A172 (cell line): ENCODE measurements at places on chromosomes 5 and 9. TPM values are rescaled to one million over a fixed set of nuclear protein-coding genes. Genes with fewer than 3 reads are reported as not detected.

The COL5A1 gene
- 185 and 205 TPM in 2 replicates for total RNA-seq

DNA sequence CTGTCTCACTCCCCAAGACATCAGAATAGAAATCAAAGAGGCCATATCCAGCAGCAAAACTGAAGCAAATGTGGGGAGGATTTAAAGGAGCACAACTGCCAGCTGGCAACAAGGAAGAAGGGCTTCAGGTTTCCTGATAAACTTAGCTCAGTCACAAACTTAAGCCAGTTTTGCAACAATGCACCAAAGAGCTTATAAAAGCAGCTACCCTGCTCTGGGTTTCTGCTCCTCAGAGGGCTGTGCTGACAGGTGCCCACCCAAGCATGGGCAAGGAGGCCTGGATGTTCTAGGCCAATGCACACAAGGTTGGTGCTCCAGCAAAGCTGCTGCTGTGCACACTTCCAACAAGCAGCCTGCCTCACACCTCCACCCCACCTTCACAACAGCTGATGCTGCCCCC, 132.9 kb downstream of the SIL1 start:
- no peak for DNase-seq

GRCh38 chr5:139698490-139699146, 50.5 kb downstream of the CXXC5 start:
- no peak for DNase-seq

The KCNN2 gene
- not detected in 2 replicates for total RNA-seq

GRCh38 chr5:113344973-113345940, 89.5 kb downstream of the TSSK1B start:
- DNase-seq = no peak
